NCI-H1417 treated with DMSO at 0.1 percent for 48 hours (cell line): ENCODE measurements at places on chromosomes 12 and 14.

- peak; percentile 30 for DNase-seq
Observed at GRCh38 chr12:121297435-121297991, 1.0 kb upstream of the CAMKK2 start.

- DNase-seq, result peak; percentile 28
Observed at GRCh38 chr14:71521238-71522135, 410.7 kb upstream of the RGS6 start.

DNA sequence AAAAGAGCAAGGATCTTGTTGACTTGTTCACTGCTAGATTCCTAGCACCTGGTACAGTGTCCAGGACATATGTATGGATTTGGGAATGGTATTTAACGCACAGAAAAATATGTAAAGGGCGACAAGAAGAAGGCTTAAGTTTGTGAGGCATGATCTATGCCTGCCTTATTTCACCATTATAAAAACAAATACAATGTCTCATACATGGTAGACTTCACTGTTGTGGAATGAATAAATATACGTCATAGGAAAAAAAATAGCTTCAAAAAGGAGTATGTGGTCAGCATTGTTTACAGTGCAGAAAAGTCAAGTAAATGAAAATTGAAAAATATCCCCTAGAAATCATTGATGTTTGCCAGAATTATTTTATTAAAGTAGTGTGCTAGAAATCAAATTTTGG lies 30.0 kb downstream of the HCFC2 start:
- DNase-seq, result no peak

DNA sequence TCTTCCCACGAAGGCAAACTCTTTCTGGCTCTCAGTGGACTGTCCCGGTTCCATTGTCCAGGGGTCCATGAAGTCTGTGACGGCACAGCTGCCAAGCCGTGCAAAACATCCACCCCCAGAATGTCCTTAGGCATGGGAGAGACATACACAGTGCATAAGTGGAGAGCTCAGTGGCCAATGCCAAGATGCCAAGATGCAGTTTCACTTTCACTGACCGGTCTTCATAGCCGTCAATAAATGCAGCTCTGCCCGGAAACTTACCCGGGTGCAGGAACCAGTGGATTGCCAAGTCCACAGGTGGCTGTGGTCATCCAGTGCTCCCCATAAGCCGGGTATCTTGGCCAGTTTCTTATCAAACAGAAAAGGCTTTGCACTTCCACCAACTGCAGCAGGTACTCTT lies 162.3 kb downstream of the PTCSC3 start:
- DNase-seq, result no peak
